Naive thymus-derived CD8-positive, alpha-beta T cell (primary cell): ENCODE measurements at places on chromosomes 4 and X.

GRCh38 chrX:97000682-97001368 is 117.1 kb downstream of the RPA4 start:
- no peak overlapping the region for H3K4me3 ChIP-seq
- H3K4me1 ChIP-seq, result no peaks in the 10 kb centered on the region
- DNase-seq, result no peak
- H3K27ac ChIP-seq, result no peak overlapping the region

DNA sequence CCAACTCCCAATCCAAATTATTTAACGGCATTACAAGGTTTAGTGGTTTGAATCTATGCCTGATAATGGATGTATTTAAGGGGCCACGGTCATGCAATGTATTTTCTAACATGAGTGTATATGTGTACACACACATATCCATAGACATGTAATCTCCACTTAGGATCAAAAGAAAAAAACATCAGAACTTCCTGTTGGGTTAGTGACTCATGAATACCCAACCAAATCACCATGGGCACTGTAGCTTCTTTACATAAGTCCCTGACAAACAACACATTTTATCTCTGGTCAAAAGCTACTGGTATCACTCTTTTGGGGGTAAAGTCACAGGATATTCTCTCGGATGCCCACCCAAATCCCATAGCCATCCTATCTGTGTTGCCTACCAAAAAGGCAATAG is 36.5 kb upstream of the TFDP3 start:
- no peaks in the 10 kb centered on the region for H3K4me1 ChIP-seq
- no peaks in the 10 kb centered on the region for H3K27me3 ChIP-seq
- no peaks in the 10 kb centered on the region for H3K36me3 ChIP-seq
- no peak overlapping the region for H3K27ac ChIP-seq
- H3K4me3 ChIP-seq, result no peak overlapping the region

DNA sequence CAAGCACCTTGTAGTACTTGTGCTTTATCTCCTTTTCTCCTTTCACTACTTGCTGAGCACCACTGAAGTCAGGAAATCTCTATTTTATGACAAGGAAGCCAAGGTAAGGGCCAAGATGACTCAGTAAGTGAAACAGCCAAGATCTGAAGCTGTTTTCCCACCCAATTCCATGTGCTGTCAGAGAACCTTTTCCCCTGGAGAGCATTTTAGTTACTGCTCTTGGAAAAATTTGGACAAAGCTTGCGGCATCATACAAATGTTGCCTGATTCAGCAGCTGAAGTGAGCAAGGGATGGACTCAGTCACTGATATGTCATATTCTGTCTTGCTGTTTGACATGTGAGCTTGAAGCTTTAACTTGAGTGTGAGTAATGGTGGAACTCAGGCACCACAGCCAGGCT is 391.4 kb downstream of the RAB28 start:
- H3K4me3 ChIP-seq, result no peak overlapping the region
- no peaks in the 10 kb centered on the region for H3K27me3 ChIP-seq
- H3K36me3 ChIP-seq, result no peaks in the 10 kb centered on the region
- no peak overlapping the region for H3K27ac ChIP-seq

GRCh38 chr4:128282516-128282915 is 5.1 kb downstream of the PGRMC2 start:
- H3K4me1 ChIP-seq, result peaks cover 56% of the 10 kb centered on the region
- H3K27me3 ChIP-seq, result no peaks in the 10 kb centered on the region
- H3K27ac ChIP-seq, result no peak overlapping the region
- H3K4me3 ChIP-seq, result no peak overlapping the region

DNA sequence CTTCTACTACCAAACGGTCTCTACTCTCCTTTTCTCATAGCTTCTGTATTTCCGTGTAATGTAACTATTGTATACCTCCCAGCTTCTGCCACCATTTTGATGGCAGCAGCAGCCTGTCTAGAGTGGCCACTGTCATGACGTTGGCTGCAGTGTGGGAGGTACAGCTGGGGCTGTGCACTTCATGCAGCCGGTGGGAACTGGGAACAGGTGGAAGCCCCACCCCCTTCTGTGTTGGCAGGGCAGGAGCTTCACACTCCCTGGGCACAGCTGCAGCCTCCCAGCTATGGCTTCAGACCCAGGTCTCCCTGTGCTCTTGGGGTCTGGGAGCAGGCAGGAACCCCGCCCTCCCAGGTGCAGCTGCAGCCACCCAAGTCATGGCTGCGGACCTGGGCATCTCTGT is 49.8 kb upstream of the SEC24B start:
- no peak for DNase-seq
- no peaks in the 10 kb centered on the region for H3K36me3 ChIP-seq
- H3K4me1 ChIP-seq, result no peaks in the 10 kb centered on the region

- no peak overlapping the region for H3K27ac ChIP-seq
- H3K4me1 ChIP-seq, result peaks cover 19% of the 10 kb centered on the region
- no peak for DNase-seq
- H3K27me3 ChIP-seq, result peaks cover 40% of the 10 kb centered on the region
Measured at GRCh38 chr4:109355835-109356234, 53.4 kb upstream of the COL25A1 start.

DNA sequence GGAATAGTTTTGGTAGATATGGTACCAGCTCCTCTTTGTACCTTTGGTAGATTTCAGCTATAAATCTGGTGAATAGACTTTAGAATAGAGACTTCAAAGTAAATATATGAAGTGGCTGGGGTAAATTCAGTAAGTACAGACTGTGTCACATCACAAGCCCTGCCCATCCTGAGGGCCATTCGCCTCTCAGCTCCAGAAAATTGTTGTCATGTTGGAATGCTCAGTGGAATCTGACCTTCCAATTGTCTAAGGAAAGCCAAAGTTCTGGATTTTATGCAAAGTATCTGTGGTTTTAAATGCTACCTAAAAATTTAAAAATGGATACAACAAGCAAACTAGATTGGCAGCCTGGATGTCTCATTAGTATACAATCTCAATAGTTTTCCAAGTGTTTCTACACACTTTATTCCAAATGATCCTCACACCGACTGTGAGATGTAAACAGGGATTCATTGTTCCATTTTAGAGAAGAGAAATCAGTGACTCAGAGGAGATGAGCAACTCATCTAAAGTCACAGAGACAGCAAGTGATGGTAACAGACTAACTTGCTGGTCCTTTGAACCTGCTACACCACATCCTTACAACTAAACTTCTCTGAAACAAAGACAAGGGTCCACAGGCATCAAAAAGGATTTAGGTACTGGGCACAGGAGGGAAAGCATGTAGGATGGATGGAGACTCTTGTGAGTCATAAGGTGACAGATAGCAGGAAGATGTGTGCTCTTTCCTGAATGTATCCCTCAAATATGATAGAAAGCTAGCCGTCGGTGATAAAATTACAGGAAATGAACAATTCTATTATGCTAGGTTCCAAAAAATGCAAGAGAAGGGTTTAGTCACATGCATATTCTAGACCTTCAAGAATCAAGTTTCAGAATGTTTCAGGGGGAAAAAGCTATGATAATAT is 127.3 kb downstream of the ATP10D start:
- no peak overlapping the region for H3K4me3 ChIP-seq
- H3K4me1 ChIP-seq, result no peaks in the 10 kb centered on the region
- DNase-seq, result no peak
- no peaks in the 10 kb centered on the region for H3K36me3 ChIP-seq

GRCh38 chrX:23896981-23897380 is 10.8 kb downstream of the APOO start:
- no peaks in the 10 kb centered on the region for H3K4me1 ChIP-seq
- peaks cover 2% of the 10 kb centered on the region for H3K36me3 ChIP-seq

DNA sequence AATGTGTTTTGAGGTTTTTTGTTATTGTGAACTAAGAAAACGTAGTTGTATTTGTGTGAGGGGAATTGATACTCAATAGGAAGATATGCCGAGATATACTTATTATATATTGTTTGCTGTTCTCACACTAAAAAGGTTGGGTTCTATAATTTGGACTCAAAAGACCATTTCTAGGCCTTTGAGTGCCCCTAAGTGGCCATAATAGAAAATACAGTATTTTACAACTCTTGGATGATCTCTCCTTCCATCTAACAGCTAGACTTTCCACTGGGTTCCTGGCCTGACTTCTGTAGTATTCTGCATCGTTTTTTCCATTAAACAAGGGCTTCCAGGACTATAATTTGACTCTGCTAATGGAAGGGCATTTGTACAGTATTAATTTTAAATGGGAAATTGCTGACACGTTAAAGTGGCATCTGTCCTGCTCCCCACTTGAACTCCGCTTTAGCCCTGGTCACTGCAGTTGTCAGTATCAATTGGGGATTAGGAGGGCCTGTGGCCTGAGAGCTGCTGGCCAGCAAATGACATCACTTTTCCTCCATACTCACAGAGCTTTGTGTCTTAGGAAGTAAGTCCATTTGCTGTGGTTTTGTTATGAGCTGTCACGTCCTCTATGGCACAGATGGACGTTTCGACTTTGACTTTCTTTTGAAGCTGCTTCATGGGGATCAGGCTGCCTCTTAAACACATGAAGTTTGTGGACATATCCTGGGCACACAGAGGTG is 176.9 kb downstream of the SLIT2 start:
- no peak overlapping the region for H3K27ac ChIP-seq
- H3K4me3 ChIP-seq, result no peak overlapping the region
- no peaks in the 10 kb centered on the region for H3K36me3 ChIP-seq

- DNase-seq, result no peak
- peaks cover 3% of the 10 kb centered on the region for H3K27me3 ChIP-seq
- H3K4me1 ChIP-seq, result peaks cover 8% of the 10 kb centered on the region
Measured at GRCh38 chr4:81164623-81165416, 50.2 kb downstream of the PRKG2 start.

DNA sequence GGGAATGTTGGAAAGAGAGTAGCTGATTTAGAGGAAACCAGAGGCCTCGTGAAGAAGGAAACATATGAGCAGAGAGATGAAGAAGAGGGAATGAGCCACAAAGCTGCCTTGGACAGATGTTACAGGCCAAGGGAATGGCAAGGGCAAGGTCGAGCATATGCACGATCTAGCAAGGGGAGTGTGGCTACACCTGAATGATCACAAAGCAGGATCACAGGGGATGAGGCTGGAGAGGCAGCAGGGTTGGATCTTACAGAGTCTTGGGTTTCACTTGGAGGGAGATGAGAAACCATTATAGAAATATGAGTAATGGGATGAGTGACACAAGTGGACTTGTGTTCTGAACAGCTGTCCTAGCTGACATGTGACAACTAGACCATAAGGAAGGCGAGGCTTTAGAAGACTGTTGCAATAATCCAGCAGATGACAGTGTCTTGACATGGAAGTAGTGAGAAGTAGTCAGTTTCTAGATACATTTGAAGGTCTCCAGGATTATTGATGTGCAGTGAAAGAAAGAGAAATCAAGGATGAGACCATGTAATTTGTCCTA is 58.7 kb downstream of the RASGEF1B start:
- no peak overlapping the region for H3K4me3 ChIP-seq
- H3K36me3 ChIP-seq, result no peaks in the 10 kb centered on the region
- H3K4me1 ChIP-seq, result peaks cover 5% of the 10 kb centered on the region
- DNase-seq, result no peak

DNA sequence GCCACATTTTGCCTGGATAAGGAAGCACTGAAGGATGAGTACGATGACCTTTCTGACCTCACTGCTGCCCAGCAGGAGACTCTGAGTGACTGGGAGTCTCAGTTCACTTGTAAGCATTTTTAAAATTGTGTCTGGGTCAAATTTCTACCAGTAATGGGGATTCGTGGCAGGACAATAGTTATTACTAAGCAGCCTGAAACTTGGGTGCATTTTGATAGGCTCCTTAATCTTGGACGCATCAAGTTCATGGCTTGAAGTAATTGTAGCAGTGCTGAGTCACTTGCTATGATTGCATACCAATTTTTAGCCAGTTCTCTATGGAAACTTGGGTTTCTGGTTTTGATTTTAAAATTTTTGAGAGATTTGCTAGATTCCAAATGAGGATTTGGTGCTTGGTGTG is 4.3 kb downstream of the PGRMC1 start:
- no peak overlapping the region for H3K4me3 ChIP-seq
- H3K4me1 ChIP-seq, result peaks cover 38% of the 10 kb centered on the region
- H3K27ac ChIP-seq, result no peak overlapping the region
- no peaks in the 10 kb centered on the region for H3K27me3 ChIP-seq
- H3K36me3 ChIP-seq, result peaks cover 4% of the 10 kb centered on the region

- H3K4me1 ChIP-seq, result peaks cover 31% of the 10 kb centered on the region
- peaks cover 2% of the 10 kb centered on the region for H3K36me3 ChIP-seq
- no peak overlapping the region for H3K27ac ChIP-seq
- no peaks in the 10 kb centered on the region for H3K27me3 ChIP-seq
- no peak overlapping the region for H3K4me3 ChIP-seq
- DNase-seq, result no peak
Measured at GRCh38 chrX:56795309-56795868, 66.3 kb downstream of the NBDY start.

GRCh38 chr4:141686879-141687278 is 50.5 kb downstream of the IL15 start:
- no peaks in the 10 kb centered on the region for H3K4me1 ChIP-seq
- no peak overlapping the region for H3K4me3 ChIP-seq
- H3K36me3 ChIP-seq, result no peaks in the 10 kb centered on the region
- no peak for DNase-seq

GRCh38 chrX:41452565-41453356 is 5.6 kb downstream of the NYX start:
- peaks cover 10% of the 10 kb centered on the region for H3K4me1 ChIP-seq
- H3K27me3 ChIP-seq, result no peaks in the 10 kb centered on the region
- no peak overlapping the region for H3K27ac ChIP-seq
- no peak overlapping the region for H3K4me3 ChIP-seq
- H3K36me3 ChIP-seq, result no peaks in the 10 kb centered on the region

GRCh38 chr4:174794543-174795094 is 34.4 kb downstream of the GLRA3 start:
- no peak overlapping the region for H3K4me3 ChIP-seq
- no peaks in the 10 kb centered on the region for H3K27me3 ChIP-seq
- H3K4me1 ChIP-seq, result no peaks in the 10 kb centered on the region
- no peak overlapping the region for H3K27ac ChIP-seq
- no peak for DNase-seq
- no peaks in the 10 kb centered on the region for H3K36me3 ChIP-seq

- no peaks in the 10 kb centered on the region for H3K36me3 ChIP-seq
- H3K27ac ChIP-seq, result no peak overlapping the region
- no peaks in the 10 kb centered on the region for H3K4me1 ChIP-seq
- no peaks in the 10 kb centered on the region for H3K27me3 ChIP-seq
Measured at GRCh38 chr4:187171706-187172339, 448.2 kb upstream of the FAT1 start.
